Activated T-cell treated with anti-CD3 and anti-CD28 coated beads, Interleukin-2, amount 50 U/mL, for 48 hours (primary cell): ENCODE measurements at places on chromosomes 11 and 22.

DNA sequence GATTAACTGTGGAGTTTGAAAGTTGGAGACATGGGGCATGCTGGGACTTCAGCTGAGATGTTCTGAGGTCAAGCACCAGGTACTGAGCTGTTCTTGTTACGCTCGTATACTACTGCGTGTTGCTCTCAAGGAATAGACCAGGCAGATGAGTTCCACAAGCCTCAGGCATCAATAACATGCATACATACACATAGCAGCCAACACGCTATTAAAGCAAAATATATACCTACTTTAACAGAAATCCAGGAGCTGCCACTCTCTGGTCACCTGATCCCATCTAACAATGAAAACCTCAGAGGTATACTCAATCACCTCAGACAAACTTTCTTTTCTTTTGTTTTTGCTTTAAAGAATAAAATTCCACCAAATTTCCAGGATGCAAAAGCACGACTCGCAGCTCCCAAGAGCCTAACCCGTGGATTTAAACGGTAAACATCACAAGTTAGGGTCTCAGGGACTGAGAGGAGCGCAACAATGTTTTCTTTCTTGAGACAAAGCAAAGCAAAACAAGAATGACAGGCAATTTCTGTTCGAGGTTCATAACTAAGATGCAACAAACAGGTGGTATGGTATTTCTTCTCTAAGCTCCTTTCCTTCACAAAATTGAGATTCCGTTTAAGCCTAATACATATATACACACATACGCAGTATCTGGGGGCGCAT, 16.5 kb downstream of the BLID start:
- DNase-seq = no peak

- no peak for DNase-seq
Observed at GRCh38 chr22:29901354-29901753, 18.4 kb downstream of the MTMR3 start.

DNA sequence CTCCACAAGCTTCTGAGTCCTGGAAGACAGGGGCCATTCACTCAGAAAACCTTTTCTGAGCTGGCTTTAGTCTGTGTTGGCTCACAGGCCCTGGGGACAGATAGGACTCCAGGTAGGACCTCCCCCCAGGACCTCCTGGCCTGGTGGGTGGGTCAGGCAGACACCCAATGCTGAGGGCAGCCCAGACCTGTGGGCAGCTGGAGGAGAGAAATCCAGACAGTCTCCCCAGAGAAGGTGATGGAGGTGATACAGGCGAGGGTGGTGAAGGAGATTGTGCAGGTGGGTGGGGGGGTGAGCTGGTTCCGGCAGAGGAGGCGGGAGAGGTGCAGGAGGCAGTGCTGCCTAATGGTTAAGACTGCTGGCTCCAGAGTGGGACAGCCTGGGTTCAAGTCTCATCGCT, 15.6 kb downstream of the LRRC32 start:
- DNase-seq = no peak

DNA sequence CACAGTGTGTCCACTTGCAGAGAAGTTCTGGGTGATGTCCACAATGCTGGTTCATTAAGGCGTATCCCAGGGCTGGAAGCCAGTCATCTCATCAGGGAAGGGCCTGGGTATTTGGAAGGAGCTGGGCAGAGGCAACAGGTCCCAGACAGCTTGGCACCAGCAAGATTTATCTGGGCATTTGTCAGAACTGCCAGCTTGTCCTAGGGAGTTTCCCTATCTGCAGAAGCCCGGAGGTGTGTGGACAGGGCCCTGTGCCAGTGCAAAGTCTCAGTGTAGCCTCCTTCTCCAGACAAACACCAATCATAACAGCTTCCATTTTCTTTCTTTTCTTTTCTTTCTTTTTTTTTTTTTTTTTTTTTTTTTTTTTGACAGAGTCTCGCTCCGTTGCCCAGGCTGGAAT, 125.3 kb upstream of the TIMP3 start:
- no peak for DNase-seq

- no peak for DNase-seq
Observed at GRCh38 chr11:112304914-112305313, 44.3 kb upstream of the PLET1 start.

DNA sequence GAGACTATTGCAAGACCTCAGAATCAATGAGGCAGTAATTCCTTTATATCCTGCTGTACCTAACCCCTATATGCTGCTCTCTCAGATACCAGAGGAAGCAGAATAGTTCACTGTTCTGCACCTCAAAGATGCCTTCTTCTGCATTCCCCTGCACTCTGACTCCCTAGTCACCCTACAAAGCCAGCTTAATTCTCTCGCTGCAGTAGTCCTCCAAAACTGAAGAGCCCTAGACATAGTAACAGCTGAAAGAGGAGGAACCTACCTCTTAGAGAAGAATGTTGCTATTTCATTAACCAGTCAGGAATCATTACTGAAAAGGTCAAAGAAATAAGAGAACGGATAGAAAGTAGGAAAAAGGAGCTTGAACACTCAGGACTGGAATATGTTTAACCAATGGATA, 49.3 kb downstream of the PRSS23 start:
- no peak for DNase-seq

DNA sequence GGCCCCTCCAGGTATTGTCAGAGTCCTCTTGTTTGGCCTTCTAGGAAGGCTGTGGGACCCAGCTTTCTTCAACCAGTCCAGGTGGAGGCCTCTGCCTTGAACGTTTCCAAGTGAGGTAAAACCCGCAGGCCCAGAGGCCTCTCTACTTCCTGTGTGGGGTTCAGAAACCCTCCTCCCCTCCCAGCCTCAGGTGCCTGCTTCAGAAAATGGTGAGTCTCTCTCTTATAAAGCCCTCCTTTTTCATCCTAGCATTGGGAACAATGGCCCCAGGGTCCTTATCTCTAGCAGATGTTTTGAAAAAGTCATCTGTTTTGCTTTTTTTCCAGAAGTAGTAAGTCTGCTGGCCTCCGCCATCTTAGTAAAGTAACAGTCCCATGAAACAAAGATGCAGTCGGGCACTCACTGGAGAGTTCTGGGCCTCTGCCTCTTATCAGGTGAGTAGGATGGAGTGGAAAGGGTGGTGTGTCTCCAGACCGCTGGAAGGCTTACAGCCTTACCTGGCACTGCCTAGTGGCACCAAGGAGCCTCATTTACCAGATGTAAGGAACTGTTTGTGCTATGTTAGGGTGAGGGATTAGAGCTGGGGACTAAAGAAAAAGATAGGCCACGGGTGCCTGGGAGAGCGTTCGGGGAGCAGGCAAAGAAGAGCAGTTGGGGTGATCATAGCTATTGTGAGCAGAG, at the start of gene CD3E:
TSS of gene CD3E (plus strand) at position 163 of the 681 bp plus-strand sequence. CDS start at position 386, 223 bp downstream.
- DNase-seq = peak; percentile 81

DNA sequence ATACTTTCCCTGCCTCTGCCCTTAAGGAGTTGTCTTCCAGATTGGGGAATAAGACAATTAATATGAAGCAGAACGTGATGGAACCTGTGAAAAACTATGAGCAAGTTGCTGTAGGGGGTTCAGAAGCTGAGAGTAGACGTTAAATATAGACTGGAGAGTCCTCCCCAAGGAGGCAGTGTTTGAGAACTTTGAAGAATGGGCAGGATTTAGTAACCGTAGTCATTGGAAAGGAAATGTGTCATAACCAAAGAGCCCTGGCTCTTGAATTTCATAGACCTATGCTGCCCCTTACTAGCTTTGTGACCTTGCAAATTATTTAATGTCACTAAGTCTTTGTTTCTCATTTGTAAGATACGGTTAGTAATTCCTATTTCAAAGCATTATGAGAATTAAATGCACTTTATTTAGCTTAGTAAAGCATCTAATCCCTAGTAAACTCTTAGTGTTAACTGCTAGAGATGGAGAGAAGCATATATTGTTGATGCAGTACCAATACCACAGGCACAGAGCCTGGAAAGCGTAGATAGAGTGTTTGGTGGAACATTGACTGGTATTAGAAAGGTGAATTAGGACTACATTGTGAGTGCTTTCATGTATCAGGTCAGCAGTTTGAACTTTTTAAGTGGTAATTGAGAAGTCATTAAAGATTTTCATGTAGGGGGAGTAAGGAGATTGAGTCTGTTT, 54.1 kb downstream of the MCAM start:
- DNase-seq = no peak

DNA sequence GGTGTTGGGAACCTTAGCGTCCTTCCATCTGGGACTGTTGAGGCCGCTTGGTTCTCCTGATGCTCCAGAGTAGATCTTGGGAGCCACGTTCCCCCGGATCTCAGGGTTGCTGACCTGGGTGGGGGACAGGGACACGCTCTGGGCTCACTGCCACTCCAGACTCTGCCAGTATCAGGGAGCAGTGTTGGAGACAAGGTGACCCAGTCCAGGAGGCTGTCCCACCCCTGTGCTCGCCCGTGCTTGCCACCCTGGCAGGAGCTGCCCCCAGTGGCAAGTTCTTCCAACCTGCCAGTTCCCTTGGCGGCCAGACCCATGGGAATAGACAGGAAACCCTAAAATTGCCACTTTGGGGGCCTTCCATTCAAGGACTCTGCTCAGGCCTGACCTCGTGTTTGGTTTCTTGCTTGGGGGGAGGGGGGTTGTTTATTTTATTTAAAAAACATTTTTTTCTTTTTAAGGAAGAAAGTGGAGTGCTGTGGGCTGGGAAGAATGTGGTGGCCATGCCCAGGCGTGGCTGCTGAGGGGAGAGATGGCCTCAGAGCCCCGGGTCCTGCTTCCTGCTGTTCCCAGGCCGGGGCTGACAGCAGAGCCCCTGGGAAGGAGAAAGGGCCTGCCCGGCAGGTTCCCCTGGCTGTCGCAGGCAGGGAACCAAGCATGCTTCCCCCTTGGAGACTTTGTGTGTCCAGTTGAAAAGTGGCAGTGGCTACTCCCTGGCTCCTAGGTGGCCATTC, 7.2 kb downstream of the GRK2 start:
- peak; percentile 50 for DNase-seq

DNA sequence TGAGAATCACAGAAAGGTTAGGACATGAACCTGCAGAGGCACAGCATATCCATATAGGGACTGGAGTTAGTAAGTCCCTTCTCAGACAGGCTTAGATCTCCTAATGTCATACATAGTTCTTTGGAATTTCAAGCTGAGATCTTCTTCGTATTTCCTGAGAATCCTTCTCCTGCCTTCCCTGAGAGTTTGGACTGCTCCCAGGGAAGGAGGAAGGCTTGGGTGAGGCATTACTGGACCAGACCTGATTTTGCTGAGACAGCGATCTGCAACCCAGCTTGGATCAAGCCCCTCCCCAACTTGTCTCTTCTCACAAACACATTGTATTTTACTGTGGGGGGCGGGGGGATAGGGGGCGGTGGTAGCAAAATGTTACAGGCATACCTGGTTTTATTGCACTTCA, 108.5 kb downstream of the TSPAN18 start:
- DNase-seq = no peak

GRCh38 chr11:120964857-120965256, 59.0 kb upstream of the TBCEL start:
- DNase-seq = no peak

- no peak for DNase-seq
Observed at GRCh38 chr22:48044487-48045060, 1282.1 kb downstream of the TBC1D22A start.

DNA sequence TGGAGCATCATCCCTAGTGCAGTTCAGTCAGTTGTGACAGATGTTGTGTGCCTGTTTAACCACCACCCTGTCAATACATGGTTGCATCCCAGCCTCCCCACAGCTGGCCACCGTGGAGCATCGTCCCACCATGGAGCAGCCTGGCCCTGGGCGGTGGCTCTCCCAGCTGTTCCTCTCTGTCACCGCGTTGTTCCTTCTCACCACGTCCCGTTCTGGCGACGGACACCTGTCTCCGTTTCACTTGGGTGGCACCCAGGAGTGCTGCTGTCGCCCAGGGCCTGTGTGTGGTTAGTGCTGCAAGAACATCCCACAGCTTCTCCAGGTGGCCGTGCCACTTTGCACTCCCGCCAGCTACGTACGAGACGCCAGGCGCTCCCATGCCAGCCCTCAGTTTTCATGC, 26.5 kb downstream of the MUC6 start:
- no peak for DNase-seq

DNA sequence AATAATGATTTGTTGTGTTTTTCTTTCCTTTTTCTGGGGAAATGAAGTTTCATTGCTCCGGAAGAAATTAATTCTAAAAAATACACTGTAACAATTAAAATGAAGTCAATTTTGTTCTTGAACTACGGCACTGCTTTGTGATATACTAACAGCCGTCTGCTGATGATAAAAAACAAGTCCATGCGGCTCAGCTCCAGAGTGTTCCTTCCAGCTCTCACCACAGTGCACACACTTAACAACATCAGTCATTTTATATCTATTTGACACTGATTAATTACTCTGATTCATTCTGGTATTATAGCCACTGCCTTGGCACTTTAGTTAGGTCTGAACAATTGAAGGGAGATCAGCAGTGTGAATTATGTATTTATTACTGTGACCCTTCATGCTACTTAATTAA, 97.4 kb upstream of the SLC6A5 start:
- no peak for DNase-seq

DNA sequence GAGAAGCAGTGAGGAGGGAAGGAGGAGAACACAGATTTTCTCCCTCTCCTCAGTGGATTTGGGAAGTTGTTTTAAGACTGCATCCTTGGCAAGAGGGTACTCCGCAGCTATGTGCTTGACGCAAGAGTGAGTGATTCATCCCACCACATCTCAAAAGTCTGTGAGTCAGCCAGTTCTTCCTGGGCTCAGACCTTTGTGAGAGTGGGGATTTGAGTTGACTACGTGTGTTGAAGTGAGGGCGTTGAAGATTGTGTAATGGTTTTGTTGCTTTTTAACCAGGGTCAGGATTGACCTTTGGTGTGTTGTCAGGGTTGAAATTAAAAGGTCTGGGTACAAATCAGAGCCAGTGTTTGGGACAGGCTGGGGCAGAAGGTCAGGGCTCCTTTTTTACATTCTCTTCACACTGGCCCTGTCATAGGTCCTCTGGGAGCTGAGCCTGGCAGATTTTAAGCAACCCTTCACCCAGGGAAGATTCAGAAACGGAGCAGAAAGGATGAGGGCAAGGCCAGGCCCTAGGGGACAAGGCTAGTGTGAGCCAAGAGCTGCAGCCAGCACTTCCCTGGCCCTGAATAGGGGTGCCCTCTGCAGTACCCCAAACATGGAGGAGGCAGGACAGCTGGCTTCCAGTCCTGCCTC, 4.2 kb upstream of the C11orf86 start:
- peak; percentile 37 for DNase-seq
